Activated T-cell treated with anti-CD3 and anti-CD28 coated beads, Interleukin-2, amount 50 U/mL, for 72 hours (primary cell): ENCODE measurements at places on chromosomes 13 and 19. TPM values are rescaled to one million over a fixed set of nuclear protein-coding genes. Genes with fewer than 3 reads are reported as not detected.
A peak's percentile ranks its signal among the peaks of the same experiment; 100 is the strongest.

- no peak for DNase-seq
Observed at GRCh38 chr19:44992336-44993163, 8.7 kb upstream of the RELB start.

DNA sequence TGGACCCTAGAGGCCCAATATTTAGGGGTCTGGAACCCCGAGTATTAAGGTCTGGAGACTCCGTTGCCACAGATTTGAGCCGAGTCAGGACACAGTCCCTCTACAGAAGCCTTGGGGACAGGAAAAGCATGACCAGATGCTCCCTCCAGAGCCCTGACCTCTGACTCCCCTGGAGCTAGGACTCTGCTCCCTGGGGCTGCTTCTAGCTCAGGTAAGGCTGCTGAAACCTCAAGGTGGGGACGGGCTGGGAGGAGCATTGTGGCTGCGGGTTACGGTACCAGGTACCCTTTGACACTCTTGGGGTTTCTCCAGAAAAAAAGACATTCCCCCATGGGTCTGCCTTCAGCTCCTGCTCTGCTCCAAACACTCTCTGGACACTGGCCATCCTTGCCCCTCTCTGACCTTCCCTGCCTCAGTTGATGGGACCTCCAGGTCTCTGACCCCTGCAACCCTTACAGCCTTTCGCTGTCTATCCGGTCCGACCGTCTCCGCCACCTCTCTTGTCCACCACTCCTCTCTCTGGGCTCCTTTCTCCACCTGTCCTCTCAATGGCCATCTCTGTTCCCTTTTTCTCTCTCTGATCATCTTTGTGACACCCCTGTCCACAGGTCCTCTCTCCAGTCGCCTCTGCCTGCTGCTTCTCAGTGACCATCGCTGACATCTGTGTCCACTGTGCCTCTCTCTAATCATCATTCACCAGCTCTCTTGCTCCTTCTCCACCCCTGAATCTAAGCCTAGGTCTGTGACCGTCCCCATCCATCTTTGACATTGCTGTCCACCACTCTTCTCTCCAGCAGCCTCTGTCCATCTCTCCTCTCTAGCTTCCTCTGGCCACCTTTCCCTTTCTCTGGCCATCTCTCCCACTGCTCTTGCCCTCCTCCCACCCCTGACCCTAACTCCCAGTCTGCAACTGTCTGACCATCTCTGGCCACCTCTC lies 1.4 kb downstream of the LRFN3 start:
- DNase-seq, result no peak

DNA sequence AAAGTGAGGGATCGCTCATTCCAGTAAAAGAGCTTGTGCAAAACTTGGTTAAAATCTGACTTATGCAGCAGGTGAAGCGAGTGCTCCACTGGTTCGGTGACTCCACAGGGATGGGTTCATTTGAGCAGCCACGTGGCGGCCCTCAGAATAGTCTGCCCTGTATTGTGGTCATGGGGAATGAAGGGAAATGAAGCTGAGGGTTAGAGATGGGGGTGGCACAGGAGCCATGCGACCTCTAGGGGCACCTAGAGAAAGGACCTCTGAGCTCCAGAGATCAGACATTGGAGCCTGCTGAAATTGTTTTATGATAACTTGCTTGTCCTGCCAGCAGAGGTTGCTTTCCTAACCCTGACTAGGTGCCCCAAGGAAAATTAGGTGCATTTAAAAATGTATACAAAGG lies 26.6 kb downstream of the CBY2 start:
- no peak for DNase-seq

GRCh38 chr19:19098084-19098702 lies 34.4 kb downstream of the SLC25A42 start:
- no peak for DNase-seq

DNA sequence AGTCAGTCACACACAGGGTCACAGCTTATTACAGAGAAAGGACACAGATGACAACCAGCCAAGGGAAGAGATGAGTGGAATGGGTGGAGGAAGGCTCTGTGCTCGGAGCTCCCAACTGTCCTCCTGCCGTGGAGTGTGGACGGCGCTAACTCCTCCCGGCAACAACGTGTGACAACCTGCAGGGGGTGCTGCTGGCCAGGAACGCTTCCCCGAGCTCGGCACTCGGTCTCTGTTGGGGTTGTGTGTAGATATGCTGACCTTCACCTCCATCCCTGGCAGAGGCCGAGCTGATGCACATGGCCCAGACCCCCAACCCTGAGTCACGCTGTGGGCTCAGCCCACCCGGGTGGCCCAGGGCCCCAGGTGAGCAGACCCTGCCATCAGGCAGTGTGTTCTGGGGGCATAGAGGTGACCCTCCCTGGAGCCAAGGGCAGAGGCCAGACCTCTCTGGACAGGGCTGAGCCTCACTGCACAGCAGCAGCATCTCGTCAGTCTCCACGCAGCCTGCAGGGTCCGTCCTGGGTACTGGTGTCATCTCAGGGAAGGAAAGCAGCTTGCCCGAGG lies 14.1 kb downstream of the ZNF444 start:
- no peak for DNase-seq

GRCh38 chr19:52335768-52336116 lies 301 bp upstream of the ZNF610 start:
- no peak for DNase-seq

DNA sequence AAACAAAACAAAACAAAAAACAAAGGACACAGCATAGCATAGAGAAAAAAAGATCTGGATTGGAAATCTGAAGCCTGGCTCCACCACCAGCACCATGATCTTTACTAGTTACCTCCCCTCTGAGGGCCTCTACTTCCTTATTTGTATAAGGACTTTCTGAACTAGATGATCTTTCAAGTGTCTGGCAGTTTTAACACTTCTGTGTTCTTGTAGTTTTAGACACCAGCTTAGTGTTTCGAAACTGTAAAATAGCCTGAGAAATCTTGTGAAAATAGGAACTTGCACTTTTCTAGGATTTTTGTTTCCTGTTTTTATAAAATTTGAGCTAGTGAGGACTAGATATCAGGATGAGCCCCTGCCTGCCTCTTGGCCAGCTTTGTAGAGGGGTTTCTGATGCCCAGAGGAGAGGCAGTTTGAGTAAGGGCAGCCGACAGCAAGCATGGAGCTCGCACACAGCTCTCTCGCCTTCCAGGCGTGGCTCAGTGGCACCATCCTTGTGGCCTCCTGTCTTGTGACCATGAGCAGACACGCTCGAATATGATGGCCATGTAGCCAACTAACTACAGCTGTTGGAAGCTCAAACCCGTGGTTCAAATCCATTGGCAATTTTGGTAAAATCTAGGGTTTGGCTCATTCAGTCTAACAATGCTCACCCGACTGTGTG lies 319.0 kb downstream of the KCNRG start:
- DNase-seq, result no peak

DNA sequence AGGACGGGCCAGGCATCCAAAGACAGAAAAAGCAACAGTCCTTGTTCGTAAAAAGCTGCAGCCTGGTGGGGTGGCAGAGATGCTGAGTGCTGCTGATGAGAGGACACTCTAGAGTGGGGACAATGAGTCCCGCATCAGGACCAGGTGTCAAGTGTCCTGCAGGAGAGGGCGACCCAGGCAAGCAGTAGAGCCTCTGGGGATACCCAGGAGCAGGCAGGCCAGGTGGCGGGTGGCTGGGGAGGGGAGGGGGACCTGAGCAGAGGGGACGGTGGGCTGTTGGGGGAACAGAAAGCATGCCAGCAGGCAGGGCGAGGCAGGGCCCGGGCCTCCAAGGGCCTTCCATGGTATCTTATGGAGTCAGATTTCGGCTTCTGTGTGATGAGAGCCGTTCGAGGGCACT lies 35.8 kb downstream of the GGACT start:
- no peak for DNase-seq

DNA sequence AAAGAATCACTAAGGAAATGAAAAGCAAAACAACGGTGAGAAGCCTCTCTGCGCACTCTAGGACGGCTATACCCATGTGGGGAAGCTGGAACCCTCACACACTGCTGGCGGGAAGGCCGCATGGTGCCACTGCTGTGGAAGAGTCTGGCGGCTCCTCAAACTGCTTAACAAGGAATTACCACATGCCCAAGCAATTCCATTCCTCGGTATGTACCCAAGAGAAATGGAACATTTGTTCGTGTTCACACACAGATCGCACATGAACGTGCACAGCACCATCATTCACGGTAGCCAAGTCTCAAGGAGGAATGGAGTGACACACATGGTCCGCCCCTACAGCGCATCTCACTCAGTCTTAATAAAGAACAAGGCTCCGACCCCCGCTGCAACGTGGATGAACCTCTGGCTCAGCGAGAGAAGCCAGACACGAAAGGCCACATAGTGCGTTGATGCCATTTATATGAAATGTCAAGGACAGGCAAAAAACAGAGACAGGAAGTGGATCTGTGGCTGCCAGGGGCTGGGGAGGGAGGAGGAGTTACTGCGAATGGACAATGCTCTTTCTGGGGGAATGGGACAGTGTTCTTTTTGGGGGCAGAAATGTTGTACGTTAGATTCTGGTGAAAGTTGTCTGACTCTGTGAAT lies 7.6 kb downstream of the CAPS start:
- no peak for DNase-seq

DNA sequence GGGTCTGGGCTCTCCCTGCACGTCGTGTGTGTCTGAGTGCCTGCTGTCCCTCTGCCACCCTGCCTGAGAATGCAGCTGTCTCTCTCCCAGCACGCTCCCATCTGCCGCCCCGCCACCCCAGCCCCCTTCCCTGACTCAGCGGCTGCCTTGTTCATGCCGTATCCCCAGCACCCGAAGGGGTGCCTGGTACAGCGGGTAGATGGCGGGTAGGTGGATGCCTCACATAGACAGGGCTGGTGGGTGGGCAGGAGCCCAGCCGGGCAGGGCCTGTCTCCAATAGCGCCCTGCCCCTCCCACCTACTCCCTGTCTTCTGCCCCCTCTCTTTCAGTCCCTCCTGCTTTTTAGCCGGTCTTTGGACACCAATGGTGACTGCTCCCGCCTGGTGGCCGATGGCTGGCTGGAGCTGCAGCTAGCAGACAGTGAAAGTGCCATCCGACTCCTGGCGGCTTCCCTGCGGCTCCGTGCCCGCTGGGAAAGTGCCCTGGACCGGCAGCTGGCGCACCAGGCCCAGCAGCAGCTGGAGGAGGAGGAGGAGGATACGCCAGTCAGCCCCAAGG lies 30.3 kb downstream of the DHX34 start:
- no peak for DNase-seq

DNA sequence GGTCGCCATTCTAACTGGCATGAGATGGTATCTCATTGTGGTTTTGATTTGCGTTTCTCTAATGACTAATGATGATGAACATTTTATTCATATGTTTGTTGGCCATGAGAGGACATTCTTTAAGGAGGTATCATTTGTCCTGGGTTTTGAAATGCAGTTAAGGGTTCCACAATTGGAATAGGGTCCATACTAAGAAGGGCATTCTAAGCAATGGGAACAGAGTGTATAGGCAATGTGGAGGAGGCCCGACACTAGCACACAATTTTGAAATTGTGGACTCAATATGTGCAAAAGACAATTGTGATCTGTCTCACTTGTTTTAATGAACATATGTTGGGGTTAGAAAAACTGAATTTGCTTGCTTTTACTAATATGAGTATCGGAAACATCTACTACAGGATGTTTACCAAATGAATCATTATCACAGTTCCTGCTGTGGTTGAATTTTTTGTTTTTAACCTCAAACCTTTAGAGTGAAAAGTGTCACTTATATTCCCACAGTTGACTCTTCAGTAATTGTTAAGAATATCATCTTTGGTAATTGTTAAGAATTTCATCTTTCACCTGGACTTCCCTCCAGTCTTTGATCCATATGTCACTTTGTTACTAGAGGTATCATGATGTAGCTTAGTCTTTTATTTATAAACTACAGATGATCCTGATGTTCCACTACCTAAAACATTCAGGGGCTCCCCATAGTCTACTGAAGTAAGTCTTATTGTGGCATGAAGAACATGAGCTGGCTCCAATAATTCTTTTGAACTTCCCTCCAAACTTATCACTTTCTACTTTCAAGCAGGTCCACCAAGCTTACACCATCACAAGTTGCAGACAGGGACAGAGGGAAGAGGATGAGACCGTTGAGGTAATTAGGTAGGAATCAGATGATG lies 109.7 kb upstream of the KLF12 start:
- no peak for DNase-seq

DNA sequence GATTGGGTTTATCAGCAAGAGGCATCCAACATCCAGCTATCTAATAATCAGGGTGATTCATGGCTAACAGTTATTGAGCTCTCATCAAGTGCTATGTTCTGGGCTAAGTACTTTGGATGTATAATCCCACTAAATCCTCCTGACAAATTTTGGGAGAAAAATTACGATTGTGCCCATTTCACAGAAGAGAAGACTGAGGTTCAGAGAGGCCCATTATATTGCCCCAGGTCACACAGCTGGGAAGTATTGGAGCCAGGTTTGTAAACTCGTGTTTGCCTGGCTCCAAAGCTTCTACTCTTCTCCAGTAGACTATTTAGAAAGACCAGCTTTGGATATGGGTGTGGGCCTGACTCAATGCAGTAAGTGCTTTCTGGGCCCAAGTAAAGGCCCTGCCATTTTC lies 20.9 kb upstream of the CALM3 start:
- no peak for DNase-seq

DNA sequence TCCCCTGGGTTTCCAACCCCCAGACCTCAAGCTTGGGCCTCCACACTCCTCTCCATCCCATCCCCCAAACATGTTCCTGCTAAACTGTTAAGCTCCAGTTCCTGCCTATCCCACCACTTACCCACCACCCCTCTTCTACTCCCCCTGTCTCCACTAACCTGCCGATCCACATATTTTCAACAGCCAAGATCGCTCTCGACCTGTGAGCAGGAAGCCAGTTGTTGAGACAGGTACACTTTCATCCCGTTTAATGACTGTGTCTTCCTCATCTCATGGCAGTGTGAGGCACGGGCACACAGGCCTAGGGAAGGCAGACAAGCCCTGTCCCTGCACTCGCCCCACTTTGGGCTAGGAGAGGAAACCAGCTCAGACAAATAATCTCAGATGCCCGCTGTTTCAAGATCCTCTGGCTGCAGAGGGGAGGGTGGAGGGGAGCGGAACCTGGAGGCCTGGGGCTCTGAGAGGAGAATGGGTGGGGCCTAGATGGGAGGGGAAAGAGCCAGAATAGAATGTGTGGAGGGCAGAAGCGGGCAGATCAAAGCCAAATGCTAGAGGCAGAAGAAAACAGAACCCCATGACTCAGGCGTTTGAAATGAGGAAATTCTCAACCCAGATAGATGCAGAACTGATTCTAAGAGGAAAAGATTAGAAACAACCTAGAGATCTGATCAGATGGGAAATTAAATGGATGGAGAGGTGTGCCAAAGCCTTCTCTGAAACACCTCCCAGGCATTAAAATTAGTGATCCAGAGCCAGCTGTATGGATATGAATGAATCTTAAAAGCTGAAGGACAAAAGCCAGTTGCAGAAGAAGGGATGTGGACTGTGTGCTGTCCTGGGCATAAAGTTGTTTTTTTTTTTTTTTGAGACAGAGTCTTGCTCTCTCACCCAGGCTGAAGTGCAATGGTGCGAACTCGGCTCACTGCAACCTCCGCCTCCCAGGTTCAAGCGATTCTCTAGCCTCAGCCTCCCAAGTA lies 16.9 kb upstream of the CYP2S1 start:
- DNase-seq, result peak; percentile 51

NLRP11 gene
- total RNA-seq, result not detected

KLK2 gene
- 0.63 TPM for total RNA-seq

KLHL1 gene
- total RNA-seq, result not detected

ZNF304 gene
- 8.3 TPM for total RNA-seq

SYDE1 gene
- total RNA-seq, result 1.6 TPM

ZNF540 gene
- 2.3 TPM for total RNA-seq

KIRREL2 gene
- 3.0 TPM for total RNA-seq

RFXANK gene
- 107 TPM for total RNA-seq
